Stimulated activated CD4-positive, alpha-beta T cell treated with anti-CD3 and anti-CD28 coated beads, Interleukin-12 subunit alpha, Interleukin-12 subunit beta, amount 100 ng/mL, for 24 hours (primary cell): ENCODE measurements at places on chromosomes 1 and 21.
A peak's percentile ranks its signal among the peaks of the same experiment; 100 is the strongest.

- no peak for DNase-seq
Observed at GRCh38 chr1:37498872-37499617, 15.5 kb downstream of the MEAF6 start.

DNA sequence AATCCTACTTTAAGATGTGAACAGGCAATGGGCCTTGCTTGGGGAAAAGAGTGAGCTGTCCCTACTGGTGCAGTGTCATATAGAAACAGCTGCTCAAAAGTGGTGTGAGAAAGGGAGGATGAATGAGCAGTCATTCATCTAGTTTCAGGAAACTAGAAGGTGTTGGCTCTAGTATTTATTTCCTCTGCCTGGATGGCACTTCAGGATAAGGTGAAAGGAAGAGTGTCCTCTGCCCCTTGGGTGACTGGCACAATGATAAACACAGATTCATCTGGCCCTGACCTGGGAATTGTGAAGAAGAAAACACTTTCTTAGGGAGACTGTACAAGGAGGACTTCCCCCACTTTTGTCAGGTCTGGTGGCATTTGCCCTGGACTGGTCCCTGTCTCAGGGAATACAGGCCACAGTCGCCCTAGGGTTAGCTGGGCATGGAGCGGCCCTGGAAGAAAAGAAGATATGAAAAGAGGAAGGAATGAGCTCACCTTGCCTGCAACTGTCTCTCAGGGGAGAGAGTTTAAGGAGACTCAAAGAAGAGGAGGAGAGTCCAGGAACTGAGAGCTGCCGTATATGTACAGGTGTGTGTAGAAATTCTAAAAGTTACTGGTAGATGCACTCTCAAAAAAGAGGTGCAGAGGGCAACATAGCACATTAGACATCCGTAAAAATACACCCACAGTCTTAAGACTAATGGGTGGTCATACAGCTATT is 13.8 kb upstream of the NMNAT2 start:
- DNase-seq = no peak

GRCh38 chr1:203743091-203743571 is 21.9 kb upstream of the LAX1 start:
- DNase-seq = no peak

DNA sequence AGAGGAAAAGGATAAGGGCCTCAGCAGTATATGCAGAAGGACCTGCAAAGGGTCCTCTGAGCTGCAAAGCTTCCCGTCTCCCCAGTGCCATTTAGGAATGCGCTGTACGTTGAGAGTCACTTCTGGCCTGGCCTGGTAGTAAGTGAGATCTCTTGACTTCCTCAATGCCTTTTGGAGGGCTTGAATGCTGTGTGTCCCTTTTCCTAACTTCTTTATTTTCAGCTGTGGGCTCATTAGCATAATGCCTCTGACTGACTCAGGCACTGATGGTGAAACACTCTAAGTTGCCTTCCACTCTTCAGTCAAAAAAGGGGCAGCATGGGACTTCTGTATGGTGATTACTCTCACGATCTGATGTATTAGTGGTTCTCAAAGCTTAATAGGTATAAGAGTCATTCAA is 49.9 kb downstream of the XCL1 start:
- DNase-seq = no peak

DNA sequence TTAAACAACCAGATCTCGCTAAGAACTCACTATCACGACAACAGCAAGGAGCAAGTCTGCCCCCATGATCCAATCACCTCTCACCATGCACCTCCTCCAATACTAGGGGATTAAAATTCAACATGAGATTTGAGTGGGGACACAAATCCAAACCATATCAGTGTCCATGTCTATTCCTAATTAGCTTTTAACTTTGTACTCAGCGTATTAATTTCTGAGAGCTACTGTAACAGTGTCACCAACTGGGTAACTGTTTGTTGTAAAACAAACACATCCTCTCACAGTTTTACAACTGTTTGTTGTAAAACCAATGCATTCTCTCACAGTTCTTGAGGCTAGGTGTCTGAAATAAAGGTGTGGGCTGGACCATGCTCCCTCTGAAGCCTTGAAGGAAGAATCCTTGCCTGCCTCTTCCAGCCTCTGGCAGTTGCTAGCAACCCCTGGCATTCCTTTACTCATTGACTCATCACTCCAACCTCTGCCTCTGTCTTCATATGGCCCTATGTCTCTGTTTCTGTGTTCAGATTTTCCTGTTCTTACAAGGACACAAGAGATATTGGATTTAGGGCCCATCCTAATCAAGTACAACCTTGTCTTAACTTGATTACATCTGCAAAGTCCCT is 121.2 kb downstream of the LTN1 start:
- no peak for DNase-seq

GRCh38 chr21:42550817-42551216 is 37.2 kb downstream of the SLC37A1 start:
- DNase-seq = no peak

- DNase-seq = no peak
Observed at GRCh38 chr1:119962296-119962968, 66.1 kb upstream of the ADAM30 start.

DNA sequence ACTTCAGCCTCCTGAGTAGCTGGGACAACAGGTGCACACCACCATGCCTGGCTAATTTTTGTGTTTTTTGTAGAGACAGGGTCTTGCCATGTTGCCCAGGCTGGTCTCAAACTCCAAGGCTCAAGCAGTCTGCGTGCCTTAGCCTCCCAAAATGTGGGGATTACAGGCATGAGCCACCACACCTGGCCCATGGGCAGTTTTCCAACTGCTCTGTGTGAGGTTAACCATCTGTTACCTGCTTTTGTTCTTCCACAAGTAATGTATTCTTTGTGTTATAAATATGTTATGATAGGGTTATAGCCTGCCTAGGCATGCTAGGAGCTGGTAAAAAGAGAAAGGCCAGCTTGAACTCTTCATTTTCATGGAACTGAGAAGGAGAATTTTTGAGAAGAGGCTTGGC is 30.7 kb downstream of the TUFT1 start:
- DNase-seq = no peak

- DNase-seq = no peak
Observed at GRCh38 chr1:184163674-184164465, 112.3 kb downstream of the TSEN15 start.

DNA sequence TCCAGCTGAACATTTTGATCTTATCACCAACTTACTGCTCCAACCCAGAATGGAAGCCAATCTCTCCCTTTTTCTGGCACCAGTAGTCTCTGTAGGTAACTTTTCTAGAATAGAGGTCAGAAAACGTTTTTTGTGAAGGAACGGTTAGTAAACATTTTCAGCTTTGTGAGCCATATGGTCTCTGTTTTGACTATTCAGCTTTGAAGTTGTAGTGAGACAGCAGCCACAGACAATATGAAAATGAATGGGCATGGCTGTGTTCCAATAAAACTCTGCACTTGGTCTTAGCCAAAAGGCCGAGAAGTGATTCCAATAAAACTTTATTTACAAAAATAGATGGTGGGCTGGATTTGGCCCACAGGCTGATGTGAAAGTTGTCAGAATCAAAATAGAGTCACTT is 28.9 kb downstream of the MAP10 start:
- no peak for DNase-seq

GRCh38 chr1:160834945-160835565 is 27.6 kb downstream of the CD244 start:
- no peak for DNase-seq

GRCh38 chr1:225509376-225509707 is 81.5 kb upstream of the LBR start:
- DNase-seq = no peak

DNA sequence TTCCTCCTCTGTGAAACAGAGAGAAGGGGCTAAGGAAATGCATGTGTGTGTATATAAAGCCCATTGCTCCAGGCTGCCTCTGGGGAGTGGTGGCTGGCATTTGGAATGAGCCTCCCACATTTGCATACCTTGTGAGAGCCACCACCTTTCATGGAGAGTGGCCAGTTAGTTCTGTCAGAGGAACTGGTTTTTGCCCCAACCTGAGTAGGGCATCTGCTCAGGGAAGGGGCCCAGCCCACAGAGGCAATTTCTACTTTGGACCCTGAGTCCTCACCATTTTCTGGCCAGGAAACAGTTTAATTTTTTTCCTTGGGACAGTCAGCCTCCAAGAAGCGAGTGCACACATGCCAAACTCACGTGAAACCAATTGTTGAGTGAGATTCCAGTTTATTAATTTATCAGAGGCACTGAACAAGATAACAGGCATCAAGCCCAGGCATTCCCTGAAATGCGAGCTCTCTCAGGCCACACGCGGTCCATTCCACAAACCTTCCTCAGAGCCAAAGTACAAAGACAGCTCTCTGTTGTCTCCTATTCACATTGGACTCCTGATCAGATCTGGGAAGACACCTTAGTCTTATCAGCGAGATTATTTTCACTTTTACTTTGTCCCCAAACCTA is 1.0 kb upstream of the SLC6A9 start:
- no peak for DNase-seq

GRCh38 chr1:15286452-15286851 is 39.4 kb downstream of the FHAD1 start:
- DNase-seq = no peak

GRCh38 chr21:20997636-20998455 is at the start of gene NCAM2:
NCAM2 (plus strand) TSS chr21:20998409.
- peak; percentile 33 for DNase-seq

GRCh38 chr1:204059970-204060369 is 12.9 kb upstream of the SOX13 start:
- no peak for DNase-seq

- DNase-seq = no peak
Observed at GRCh38 chr1:229990326-229990725, 76.7 kb upstream of the GALNT2 start.

- DNase-seq = no peak
Observed at GRCh38 chr1:93815366-93816110, 63.5 kb downstream of the DNTTIP2 start.

GRCh38 chr1:43951021-43951985 is 4.6 kb downstream of the IPO13 start:
- no peak for DNase-seq

DNA sequence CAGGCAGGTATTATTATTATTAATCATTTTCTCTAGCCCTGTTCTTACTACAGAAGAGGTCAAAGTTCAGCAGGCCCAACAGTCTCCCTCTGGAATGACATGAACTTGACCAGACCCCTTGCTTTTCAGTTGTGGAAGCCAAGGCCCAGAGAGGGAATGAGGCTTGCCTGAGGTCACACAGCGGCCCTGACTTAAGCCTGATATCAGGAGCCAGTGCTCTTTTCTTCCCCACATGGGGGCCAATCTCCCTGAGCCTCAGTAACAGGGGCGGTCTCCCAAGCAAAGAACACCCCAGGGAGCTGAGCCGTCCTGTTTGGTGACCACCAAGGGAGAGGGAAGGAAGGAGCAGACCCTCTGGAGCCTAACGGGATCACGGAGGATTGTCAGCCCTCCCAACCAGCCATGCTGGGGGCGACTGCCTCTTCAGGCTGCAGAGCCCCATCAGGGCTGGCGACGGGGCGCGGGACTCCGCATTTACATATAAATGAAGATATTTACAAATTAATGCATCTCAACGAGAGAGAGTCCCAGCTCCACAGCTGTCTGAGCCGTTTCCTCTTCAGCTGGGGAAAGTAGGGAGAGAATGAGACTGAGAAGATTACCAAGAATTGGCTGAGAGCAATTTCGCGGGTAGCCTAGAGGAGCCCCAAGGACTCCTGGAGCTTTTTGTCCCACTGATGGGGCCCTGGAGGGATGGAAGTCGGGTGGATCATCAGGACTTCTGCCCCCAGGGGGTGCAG is 186.1 kb upstream of the KLHDC7A start:
- DNase-seq = no peak

- DNase-seq = no peak
Observed at GRCh38 chr1:74038042-74038441, 159.9 kb downstream of the LRRIQ3 start.

GRCh38 chr1:10149231-10149630 is 61.1 kb upstream of the KIF1B start:
- DNase-seq = no peak

GRCh38 chr1:109170035-109170764 is 43.5 kb upstream of the SARS1 start:
- no peak for DNase-seq

DNA sequence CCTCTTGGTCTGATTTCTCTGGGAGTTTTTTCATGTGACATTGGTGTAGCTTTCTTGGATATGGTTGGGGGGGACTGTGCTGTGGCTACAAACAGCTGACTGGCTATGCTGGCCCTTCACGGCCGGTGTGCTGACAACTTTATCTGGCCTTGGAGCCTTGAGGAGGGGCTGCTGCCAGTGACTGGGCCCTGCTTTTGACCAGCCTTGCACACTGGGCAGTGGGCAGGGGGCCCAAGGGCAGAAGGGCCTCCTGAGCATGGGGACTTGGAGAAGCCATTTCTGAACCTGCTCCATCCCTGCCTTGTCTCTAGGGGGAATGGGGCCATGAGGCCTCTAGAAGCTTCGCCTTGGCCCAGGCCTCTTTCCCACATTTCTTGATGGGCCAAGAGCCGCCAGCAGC is 139.6 kb downstream of the CAMTA1 start:
- DNase-seq = no peak
